ENCODE measurements at places on chromosomes 3 and 15.

DNA sequence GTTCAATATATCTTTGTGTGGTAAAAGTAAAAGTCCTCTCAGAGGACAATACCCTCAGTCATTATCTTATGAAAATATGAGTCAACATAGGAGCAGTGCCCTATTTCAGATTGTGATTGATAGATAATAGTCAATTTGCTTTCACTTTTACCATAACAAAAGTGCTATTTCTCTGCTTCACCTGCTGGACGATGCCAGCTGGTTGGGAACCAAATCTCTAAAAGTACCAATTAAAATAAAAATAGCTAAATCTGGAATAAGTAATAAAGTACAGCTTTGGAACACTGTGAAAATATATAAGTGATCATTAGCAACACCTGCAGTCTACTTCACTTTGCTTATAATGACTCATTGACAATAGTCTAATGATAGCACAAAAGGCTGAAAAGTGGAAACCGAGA is 390.3 kb upstream of the AGTR1 start:
- DNase-seq, result no peak

DNA sequence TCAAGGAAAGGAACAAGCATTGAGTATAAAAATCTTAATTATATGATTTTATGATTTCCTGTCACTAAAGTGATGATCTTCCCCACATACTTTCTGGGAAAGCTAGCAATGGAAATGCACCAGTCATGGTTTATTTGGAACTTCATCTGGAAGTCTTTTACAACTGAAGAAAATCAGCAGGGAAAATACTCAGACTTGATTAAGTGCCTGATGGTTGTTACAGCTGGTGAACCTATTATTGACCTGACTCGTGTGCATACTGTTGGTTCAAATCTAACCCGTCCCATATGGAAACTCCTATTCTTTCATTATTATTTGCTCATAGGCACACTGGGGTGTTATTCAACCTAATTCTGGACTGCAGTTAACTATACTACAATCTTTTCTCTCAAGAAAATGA is 701.8 kb upstream of the CCDC54 start:
- DNase-seq, result no peak

- no peak for DNase-seq
Observed at GRCh38 chr15:70329179-70329578, 231.5 kb upstream of the TLE3 start.

GRCh38 chr3:149806171-149806778 is 6.7 kb upstream of the RNF13 start:
- no peak for DNase-seq

DNA sequence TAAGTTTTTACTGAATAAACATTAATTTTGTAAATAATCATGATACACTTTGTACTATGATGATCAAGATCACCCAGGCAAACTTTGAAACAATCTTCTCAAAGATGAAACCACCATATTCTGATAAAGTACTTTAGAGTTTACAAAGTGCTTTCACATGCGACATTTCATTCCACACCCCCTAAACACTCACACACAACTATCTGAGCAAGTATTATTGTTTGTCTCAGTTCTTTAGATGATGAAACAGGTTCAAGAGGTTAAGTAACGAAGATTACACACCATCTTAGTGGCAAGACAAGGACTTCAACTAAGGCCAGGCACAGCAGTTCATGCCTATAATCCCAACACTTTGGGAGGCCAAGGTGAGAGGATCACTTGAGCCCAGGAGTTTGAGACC is 37.6 kb downstream of the ZNF148 start:
- no peak for DNase-seq
